ENCODE measurements at places on chromosomes 4 and X.

DNA sequence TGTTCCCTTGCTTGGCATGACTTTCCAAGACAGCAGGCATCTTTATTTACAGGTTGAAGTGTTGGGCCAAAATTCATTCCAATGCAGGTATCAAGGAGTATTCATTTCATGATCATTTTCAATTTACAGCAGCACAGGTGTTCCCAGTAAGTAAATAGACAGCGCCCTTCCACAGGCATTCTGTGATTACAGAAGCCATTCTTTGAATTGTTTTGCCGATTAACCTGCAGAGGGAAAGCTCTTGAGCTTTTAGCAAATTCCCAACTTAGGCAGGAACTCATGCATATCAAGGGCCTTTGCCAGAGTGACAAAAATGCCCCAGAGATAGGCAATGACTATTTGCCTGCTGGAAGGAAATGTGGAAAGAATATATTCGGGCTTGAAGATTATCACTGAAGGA, 6.8 kb downstream of the TXK start:
- H3K4me1 ChIP-seq = peaks cover 19% of the 10 kb centered on the region
- DNase-seq = no peak
- H3K4me3 ChIP-seq = no peak overlapping the region
- H3K36me3 ChIP-seq = peaks cover 4% of the 10 kb centered on the region
- H3K27ac ChIP-seq = no peak overlapping the region

- H3K27me3 ChIP-seq = no peaks in the 10 kb centered on the region
- H3K4me3 ChIP-seq = peak within 1 kb of the TSS; percentile 98
- peaks cover 46% of the 10 kb centered on the region for H3K4me1 ChIP-seq
Observed at GRCh38 chrX:153944140-153944799, at the start of gene RENBP. Gene RENBP, minus strand, starts transcription at chrX:153944643. Its CDS starts 33 bp downstream, at chrX:153944610.

DNA sequence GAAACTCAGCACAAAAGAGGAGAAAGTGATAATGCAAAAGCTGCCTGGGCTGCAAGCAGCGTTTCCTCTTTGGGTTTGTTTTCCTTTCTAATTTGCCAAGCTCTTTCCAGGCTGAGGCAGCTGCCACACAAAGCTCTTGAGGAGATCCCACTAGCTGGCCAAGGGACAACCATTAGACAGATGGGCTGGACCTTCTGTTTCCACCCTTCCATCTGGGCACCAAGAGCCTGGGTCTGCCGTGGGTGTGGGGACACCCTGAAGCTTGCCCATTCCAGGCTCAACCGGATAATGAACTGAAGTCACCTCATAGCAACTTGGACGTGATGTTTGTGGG, 194.6 kb upstream of the C1QTNF7 start:
- no peaks in the 10 kb centered on the region for H3K36me3 ChIP-seq
- peak overlapping the region; percentile 74 for H3K4me3 ChIP-seq
- H3K4me1 ChIP-seq = peaks cover 18% of the 10 kb centered on the region

DNA sequence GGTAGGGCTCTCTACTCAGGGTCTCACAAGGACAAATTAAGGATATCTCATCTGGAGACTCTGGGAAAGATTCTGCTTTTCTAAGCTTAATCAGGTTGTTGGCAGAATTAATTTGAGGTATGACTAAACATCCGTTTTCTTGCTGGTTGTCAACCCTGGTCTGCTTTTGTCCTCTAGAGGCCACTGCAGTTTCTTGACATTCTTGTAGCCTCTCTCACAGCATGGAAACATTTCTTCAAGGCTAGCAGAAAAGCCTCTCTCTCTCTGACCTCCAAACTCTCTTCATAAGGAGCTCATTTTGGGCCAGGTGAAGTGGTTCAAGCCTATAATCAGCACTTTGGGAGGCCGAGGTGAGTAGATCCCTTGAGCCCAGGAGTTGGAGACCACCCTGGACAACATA, 749.5 kb upstream of the PCDH7 start:
- H3K27me3 ChIP-seq = no peaks in the 10 kb centered on the region
- no peak overlapping the region for H3K4me3 ChIP-seq
- H3K36me3 ChIP-seq = no peaks in the 10 kb centered on the region

DNA sequence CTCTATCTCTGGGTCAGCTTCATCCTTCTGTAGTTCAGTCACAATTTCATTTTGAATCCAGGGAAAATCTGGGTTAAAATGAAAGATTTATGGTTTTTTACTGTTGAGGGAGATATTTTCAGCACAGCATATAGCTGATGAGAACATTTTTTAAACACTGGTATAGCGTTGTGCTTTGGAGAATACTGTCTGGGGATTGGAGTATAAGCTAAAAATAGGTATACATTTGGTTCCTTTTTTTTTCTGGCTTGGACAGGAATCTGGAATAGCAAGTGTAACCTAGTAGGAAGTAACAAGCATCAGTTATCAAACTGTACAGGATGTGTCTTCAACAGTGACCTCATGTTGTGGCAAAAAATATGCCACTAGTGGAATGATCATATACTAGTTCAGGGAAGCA, 149.1 kb downstream of the GRXCR1 start:
- H3K36me3 ChIP-seq = no peaks in the 10 kb centered on the region
- H3K27me3 ChIP-seq = no peaks in the 10 kb centered on the region
- H3K27ac ChIP-seq = no peak overlapping the region

- no peaks in the 10 kb centered on the region for H3K36me3 ChIP-seq
- no peaks in the 10 kb centered on the region for H3K27me3 ChIP-seq
- H3K27ac ChIP-seq = no peak overlapping the region
- H3K4me3 ChIP-seq = no peak overlapping the region
- H3K4me1 ChIP-seq = no peaks in the 10 kb centered on the region
Observed at GRCh38 chr4:95304898-95305297, 243.9 kb downstream of the UNC5C start.

DNA sequence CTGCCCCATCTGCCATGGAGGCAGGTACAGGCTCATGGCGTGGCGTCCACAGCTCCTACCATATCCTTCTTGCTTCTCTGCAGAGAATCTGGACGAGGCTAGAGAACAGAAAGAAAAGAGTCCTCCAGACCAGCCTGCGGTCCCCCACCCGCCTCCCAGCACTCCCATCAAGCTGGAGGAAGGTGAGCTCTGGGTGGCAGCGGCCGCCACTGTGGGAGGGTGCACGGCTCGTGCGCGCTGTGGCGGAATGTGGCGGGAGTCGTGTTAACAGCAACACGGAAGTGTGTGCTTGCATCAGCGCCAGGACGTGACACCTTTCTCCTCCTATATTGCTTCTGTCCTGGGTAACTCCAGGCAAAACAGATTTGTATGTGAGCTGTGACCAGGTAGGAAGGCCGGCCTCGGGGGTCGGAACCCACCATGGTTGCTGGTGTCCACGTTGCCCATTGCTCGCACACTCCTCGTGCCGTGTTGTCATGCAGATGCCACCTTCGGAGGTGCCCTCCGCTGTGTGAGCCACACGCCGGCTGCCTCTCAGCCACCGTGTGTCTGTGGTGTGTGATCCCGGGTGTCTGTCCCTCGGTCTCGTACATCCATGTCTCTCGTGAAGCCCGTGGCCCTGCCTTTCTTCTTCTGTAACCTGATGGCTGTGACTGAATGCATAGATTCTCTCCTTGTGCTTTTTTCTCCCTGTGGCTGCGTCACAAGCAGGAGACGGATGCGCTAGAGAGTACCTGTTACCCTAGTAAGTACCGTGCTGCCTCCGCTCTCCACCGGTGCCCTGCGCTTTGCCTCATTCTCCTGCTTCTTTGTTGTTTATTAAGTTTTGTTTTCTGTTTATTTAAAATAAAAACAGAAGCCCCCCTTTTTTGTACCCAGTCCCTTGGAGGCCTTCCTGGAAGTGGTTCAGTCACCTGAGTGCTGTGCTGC, 37.0 kb downstream of the NOP14 start:
- no peak overlapping the region for H3K4me3 ChIP-seq
- peak overlapping the region; percentile 86 for H3K27ac ChIP-seq
- peaks cover 22% of the 10 kb centered on the region for H3K4me1 ChIP-seq
- no peaks in the 10 kb centered on the region for H3K27me3 ChIP-seq

DNA sequence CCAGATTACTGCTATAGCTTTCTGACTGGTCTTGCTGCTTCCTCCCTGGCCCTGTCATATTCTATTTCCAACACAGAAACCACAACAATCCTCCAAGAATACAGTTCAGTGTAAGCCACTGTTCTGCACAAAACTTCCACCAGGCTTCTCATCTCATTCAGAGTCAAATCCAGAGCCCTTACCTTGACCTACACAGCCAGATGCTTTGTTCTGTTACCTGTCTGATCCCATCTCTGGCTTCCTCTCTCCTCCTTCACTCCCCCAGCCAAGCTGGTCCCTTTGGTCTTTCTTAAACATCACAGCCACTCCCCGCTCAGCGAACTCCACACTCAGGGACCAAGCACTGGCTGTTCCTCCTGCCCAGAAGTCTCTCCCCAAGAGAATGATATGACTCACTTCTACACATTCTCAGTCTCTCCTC, 84.8 kb upstream of the BMP2K start:
- no peaks in the 10 kb centered on the region for H3K36me3 ChIP-seq
- no peaks in the 10 kb centered on the region for H3K27me3 ChIP-seq
- no peak for DNase-seq
- H3K4me3 ChIP-seq = no peak overlapping the region

DNA sequence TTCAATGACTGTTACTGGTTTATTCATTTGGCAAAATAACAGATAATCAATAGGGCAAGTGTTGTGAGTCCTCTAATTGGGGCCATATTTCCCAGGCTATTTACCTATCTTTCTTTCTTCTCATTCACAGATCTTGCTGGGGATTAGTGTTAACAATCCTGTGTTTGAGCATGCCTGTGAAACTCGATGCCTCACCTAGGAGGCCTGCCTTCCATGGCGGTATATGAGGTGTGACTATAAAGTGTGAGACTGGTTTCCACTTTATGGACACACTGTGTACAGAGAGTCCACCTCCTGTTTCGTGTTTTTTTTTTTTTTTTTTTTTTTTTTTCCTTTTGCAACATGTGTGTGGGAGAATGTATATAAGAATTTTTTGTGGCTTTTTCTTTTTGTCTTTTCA, 199.3 kb downstream of the BMPR1B start:
- no peak overlapping the region for H3K4me3 ChIP-seq
- H3K27me3 ChIP-seq = no peaks in the 10 kb centered on the region
- DNase-seq = no peak
- no peak overlapping the region for H3K27ac ChIP-seq

DNA sequence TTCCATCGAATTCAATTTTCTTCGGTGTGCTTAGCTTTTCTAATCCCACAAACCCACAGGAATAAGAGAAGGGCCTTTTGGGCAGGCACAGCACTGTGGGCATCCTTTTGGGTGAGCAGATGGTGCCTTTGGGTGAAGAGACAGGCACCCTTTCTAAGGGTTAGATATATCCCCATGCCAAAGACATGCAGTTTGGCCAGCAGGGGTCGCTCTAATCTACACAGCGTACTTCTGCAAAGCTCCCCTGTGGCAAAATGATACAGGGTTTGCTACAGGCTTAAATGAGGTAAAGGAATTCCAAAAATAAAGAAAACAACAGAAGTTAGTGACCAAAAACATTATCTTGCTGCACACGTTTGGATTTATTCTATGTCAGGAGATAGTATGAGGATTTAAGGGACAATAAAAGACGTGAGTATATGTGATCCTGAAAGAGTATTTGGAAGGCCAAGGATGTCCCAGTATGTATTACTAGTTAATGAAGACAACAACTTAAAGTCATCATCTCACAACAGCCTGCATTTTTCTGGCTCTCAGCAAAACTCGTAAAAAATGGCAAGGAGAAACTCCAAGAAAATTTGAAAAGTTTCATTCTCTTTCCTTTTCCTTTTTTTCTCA, 49.5 kb downstream of the PHEX start:
- H3K4me3 ChIP-seq = no peak overlapping the region
- no peaks in the 10 kb centered on the region for H3K27me3 ChIP-seq
- H3K36me3 ChIP-seq = peaks cover 13% of the 10 kb centered on the region
- H3K27ac ChIP-seq = no peak overlapping the region
- DNase-seq = no peak

- no peak overlapping the region for H3K27ac ChIP-seq
- no peaks in the 10 kb centered on the region for H3K36me3 ChIP-seq
- DNase-seq = no peak
- H3K27me3 ChIP-seq = no peaks in the 10 kb centered on the region
- H3K4me3 ChIP-seq = no peak overlapping the region
Observed at GRCh38 chrX:33285550-33285949, 74.2 kb upstream of the DMD start.

DNA sequence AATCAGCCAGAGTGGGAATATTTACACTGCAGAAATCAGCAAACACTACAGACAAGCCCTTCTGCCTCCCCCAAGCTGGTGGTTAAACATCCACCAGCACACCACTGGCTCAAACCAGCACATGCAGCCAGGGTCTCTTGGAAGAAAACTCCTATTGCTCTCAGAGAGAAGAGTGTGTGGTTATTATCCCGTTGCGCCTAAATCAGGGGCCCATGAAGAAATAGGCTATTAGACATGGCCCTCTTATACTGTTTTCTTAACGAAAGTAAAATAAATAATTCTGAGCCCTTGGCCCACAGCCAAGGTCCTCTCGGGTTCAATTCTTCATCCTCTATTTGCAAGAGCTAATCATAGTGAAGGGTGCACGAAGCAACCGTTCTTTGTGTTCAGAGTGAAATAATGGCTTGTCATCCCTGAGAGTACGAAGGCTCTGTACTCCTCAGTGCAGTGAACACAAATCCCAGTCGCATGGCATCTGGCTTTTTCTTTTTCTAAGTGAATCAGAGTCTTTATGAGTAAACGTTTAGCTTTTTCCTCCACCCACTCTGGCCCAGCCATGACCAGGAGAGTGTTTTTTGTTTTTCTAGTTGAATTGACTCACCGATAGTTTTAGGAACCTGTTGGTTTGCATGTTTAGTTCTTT, 33.4 kb upstream of the RBM47 start:
- H3K36me3 ChIP-seq = no peaks in the 10 kb centered on the region
- DNase-seq = no peak
- no peak overlapping the region for H3K4me3 ChIP-seq

DNA sequence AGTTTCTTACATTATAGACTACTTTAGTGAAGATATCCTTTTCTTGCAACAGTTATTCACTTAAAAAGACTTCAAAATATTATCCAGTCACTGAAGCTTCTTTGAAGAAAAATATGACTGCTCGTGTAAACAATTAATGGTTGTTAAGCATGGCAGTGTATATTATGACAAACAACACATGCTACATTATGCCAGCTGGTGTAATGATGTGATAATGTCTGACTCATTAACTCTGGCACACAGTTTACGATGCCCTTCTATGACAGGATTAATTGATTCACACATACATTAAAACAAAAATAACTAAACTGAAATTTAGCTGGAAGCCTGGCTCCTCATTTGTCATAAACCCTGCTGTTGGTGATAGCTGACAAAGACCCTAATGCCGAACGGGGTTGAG, 22.4 kb downstream of the GK2 start:
- H3K36me3 ChIP-seq = no peaks in the 10 kb centered on the region
- DNase-seq = no peak
- H3K27me3 ChIP-seq = no peaks in the 10 kb centered on the region
- H3K4me3 ChIP-seq = no peak overlapping the region
- H3K27ac ChIP-seq = no peak overlapping the region
- H3K4me1 ChIP-seq = no peaks in the 10 kb centered on the region

DNA sequence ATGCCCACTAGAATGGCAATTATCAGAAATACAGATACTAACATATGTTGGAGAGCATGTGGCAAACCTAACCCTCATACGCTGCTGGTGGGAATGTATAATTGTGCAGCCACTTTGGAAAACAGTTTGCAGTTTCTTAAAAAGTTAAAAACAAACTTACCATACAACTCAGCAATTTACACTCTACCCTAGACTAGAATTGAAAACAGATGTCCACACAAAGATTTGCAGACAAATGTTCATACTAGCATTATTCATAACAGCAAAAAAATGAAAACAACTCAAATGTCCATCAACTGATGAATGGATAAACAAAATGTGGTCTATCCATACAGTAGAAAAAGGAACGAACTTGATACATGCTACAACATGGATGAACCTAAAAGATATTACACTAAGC, 64.4 kb downstream of the SLC9A7 start:
- H3K4me3 ChIP-seq = no peak overlapping the region
- H3K4me1 ChIP-seq = peaks cover 43% of the 10 kb centered on the region
- H3K36me3 ChIP-seq = peaks cover 9% of the 10 kb centered on the region
- DNase-seq = no peak

All from stimulated activated naive B cell treated with anti-CD40 and anti-IgM and Interleukin-4, amounts not matched to agents 10 μg/mL and 1 μg/mL and 100 μg/mL, for 72 hours (primary cell).